ENCODE measurements at places on chromosomes 3 and 15.
A peak's percentile ranks its signal among the peaks of the same experiment; 100 is the strongest.

DNA sequence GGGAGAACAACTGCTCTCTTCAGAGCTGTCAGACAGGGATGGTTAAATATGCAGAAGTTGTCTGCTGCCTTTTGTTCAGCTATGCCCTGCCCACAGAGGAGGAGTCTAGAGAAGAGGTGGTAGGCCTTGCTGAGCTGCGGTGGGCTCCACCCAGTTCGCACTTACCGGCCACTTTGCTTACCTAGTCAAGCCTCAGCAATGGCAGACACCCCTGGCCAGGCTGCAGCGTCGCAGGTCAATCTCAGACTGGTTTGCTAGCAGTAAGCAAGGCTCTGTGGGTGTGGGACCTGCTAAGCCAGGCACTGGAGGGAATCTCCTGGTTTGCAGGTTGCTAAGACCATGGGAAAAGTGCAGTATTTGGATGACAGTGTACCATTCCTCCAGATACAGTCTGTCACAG is 12.3 kb upstream of the TMEM45A start:
- DNase-seq, result no peak

DNA sequence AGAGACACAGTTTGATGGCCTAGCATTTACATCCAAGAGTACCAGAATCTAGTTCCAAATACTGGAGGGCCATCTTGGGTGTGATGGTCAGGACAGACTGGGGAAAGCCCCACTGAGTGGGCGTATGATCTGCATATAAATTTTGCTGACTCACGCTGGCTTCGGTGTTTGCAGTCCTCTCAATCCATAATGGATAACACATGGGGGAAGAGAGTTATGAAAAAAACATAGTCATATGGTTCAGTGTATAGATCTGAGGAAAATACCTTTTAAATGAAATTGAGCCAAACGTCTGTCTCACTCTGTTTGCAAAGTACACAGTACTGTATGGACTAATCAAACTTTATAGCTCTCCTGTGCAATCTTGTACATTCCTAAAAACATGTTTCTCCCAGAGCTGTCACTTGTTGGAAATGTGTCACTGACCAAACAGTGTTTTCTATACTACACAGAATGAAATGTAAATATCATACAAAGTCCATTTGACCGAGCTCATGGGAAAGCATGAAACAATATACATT is 125.3 kb upstream of the THBS1 start:
- no peak for DNase-seq

- DNase-seq, result no peak
Observed at GRCh38 chr3:61547625-61548024, 13.7 kb upstream of the PTPRG start.

DNA sequence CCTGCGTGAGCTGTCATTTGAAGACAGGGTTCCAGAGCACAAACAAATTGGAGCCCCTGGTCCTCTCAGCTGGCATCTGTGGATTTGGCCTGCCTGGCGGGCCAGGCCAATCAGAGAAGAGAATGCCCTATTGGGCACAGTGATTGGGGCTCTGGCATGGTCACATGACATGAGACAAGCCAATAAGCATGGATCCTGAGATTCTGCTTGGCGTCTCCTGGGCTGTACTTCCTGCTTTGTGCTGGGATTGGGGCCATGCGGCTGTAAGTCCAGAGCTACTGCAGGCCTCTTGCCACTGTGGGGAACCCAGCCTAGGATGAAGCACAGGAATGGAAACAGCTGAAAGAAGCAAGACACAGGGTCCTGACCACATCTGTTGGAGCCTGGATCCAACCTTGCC is 121.4 kb downstream of the FBLN2 start:
- DNase-seq, result no peak

DNA sequence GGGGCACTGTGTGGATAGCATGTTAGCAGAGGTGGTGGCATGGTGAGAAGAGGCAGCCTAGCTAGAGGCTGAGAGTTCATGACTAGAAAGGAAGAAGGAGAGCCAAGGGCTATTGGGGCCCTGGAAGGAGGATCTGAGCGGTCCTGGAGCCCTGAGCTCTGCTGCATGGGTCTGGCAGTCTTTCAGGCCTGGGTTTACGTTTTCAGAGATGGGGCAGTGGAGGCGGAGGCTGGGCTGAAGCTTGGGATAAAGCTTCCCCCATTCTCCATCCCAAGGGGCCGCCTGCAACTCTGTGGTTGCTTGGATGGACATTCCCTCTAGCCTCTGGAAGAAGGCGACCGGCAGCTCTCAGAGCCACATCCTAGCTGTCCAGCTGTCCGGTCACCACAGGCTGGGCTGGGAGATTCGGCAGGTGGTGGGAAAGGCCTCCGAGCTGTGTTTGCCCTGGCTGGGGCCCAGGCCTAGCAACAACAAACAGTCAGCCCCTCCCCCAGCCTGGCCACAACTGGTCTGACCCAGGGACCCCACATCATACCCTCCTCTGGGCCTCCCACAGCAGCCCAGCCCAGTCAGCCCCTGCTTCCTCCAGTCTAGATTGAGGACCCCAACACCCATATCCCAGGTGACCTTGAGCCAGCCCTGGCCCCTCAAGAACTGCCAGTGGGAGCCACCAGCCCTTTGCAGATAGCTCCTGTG is 1.8 kb upstream of the SLC38A3 start:
- no peak for DNase-seq

GRCh38 chr3:122755491-122755890 is 38.1 kb downstream of the HSPBAP1 start:
- peak; percentile 19 for DNase-seq

- no peak for DNase-seq
Observed at GRCh38 chr3:189820365-189820720, 189.2 kb downstream of the TP63 start.

DNA sequence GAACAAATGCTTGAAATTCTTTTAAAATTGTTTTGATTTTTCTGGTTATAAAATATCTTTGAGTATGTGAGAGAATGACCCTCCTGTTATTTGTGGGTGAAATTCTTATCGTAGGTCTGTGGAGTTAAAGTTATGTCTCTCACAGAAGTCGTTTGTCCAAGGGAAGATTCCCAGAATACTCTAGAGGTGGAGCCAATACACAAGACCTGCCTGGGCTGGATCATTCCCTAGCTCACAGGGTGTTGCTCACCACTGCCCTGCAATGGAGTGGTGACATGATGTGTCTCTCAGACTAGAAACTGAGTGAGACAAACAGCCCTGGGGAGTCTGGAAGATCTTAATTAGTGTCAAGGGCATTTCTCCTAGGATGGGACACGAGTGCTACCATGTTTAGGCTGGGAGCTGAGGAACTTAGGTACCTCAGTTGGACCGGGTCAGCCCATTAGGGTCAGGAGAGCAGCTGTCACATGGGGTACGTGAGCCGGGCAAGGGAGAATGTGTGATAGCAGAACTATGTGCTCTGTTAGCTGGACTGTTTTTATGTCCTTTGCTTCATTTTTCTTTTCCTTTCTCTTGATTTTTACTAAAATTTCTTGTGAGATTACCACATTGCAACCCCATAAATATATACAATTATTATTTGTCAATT is 53.6 kb upstream of the MYO5C start:
- DNase-seq, result no peak

- DNase-seq, result no peak
Observed at GRCh38 chr3:140176526-140176925, 241.5 kb downstream of the CLSTN2 start.

DNA sequence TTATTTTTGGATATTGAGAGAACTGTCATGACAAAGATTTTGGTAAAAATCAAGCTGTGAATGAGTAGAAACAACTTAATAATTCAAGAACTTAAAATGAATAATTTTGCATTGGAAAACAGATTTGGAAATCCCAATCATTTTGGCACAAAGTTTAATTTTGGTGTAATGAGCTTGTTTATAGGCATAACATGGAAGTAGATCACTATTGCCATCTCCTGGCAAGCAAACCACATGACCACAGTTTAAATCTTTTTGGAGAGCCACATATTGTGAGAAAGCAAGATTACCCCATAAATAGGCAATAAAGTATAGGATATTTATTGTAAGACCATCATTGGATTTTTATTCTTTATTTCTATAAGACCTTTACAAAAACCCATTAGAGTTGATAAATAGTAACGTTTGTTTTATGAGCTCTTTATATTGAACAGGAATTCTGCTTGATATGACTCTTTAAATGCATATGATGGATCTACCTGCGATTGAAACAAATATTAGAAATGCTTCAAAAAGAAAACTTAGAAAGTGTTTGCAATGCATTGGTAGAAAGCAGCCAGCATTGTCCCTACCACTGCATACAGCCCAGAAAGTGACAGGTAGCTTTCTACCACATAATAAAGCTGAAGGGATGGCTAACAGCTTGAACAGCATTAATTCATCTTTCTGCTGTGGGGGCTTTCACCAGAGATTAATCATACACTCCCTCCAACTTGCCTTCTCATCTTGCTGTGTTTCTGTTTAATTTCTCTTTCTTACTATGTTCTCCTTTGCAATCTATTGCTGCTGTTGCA is 766.8 kb downstream of the TBL1XR1 start:
- DNase-seq, result peak; percentile 28

DNA sequence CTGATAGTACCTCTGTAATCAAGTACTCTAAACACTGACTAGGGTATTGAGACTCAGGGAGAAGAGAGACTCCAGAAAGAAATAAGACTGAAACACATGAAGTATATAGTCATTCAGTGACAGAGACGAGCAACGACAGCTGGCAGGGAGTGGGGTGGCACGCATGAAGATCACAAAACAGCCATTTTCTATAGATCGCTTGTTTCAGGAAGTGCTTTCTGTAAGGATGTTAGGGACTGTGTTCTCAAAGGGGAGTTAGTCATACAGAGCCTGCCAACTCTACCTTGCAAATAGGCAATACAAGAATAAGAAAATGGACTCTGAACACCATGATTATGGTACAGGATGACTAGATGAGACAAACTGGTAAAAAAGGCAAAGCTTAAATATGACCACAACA is 139.5 kb downstream of the TBL1XR1 start:
- DNase-seq, result no peak

DNA sequence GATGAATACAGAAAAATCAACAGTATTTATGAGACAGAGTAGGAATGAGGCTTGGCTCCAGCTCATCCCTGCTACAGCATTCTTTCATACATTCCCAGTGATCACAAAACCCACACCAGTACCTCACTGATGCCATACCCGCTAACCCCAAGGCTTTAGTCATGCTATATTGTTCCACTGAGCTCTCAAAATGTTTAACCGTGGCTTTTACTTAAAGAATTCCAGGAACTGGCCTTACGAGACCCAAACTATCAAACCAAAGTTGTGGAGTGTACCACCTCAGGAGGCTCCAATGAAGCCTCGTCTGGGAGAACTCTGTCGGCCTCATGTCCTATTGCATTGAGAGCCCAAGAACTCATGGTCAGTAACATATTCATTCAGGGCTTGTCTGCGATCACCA is 278.9 kb downstream of the ULK4 start:
- DNase-seq, result no peak

- DNase-seq, result no peak
Observed at GRCh38 chr3:25056-25455, 171.5 kb upstream of the CHL1 start.

GRCh38 chr3:76083992-76084391 is 298.6 kb upstream of the ZNF717 start:
- DNase-seq, result no peak

Data from HuH-7 (cell line).